Subcutaneous preadipocyte (primary cell): ENCODE measurements at places on chromosomes 12 and 14. TPM values are rescaled to one million over a fixed set of nuclear protein-coding genes. Genes with fewer than 3 reads are reported as not detected.

The ARHGEF40 gene
- total RNA-seq = 27.9 and 46.5 TPM in 2 replicates

The C12orf57 gene
- total RNA-seq = 37.7 and 63.9 TPM in 2 replicates

The SYNDIG1L gene
- total RNA-seq = not detected in 2 replicates

The C1R gene
- 30.1 and 155 TPM in 2 replicates for total RNA-seq

The KLHDC1 gene
- total RNA-seq = 0.98 and 2.9 TPM in 2 replicates

The SLC2A13 gene
- total RNA-seq = 7.3 and 20.9 TPM in 2 replicates

The AEBP2 gene
- 11.4 and 14.1 TPM in 2 replicates for total RNA-seq

The SLC35F4 gene
- total RNA-seq = 0.59 TPM in 1 of 2 replicates, not detected in the other

The OAS2 gene
- total RNA-seq = 6.2 and 7.0 TPM in 2 replicates

The LRRC43 gene
- under 0.01 and 0.59 TPM in 2 replicates for total RNA-seq

The APOF gene
- total RNA-seq = not detected in 2 replicates

The AKAP6 gene
- 22.7 and 25.0 TPM in 2 replicates for total RNA-seq

The CCDC38 gene
- not detected in 2 replicates for total RNA-seq

The CPM gene
- total RNA-seq = 6.3 and 19.8 TPM in 2 replicates

The GLIPR1L1 gene
- not detected in 2 replicates for total RNA-seq

The LBHD2 gene
- not detected in 2 replicates for total RNA-seq

The ACOT6 gene
- total RNA-seq = not detected in 2 replicates

The KLRC1 gene
- not detected in 2 replicates for total RNA-seq

The OR6C68 gene
- total RNA-seq = not detected in 2 replicates

The CERS5 gene
- total RNA-seq = 19.5 and 22.1 TPM in 2 replicates

The PTPRB gene
- total RNA-seq = under 0.01 TPM in 1 of 2 replicates, not detected in the other

The VDR gene
- total RNA-seq = 9.2 and 10.7 TPM in 2 replicates

The CCDC197 gene
- not detected in 2 replicates for total RNA-seq

The RNF212B gene
- not detected in 2 replicates for total RNA-seq

The MSI1 gene
- under 0.01 TPM in 1 of 2 replicates, not detected in the other for total RNA-seq

The PTGER2 gene
- total RNA-seq = 22.1 and 23.5 TPM in 2 replicates

The ST8SIA1 gene
- total RNA-seq = 2.2 and 4.0 TPM in 2 replicates

The TAS2R19 gene
- total RNA-seq = 3.3 and 5.5 TPM in 2 replicates

The SLC17A8 gene
- total RNA-seq = under 0.01 TPM in 1 of 2 replicates, not detected in the other

The PRR4 gene
- 2.2 and 3.9 TPM in 2 replicates for total RNA-seq

The ITPR2 gene
- 9.6 and 11.3 TPM in 2 replicates for total RNA-seq

The SLC10A1 gene
- not detected in 2 replicates for total RNA-seq

The MARCHF9 gene
- total RNA-seq = 1.2 and 1.8 TPM in 2 replicates

The CLEC6A gene
- total RNA-seq = not detected in 2 replicates

The MYF5 gene
- total RNA-seq = not detected in 2 replicates

The SDR9C7 gene
- total RNA-seq = not detected in 2 replicates

The IFI27L2 gene
- total RNA-seq = 37.7 and 59.2 TPM in 2 replicates

The GYS2 gene
- not detected in 2 replicates for total RNA-seq

The NAV3 gene
- total RNA-seq = 66.1 and 182 TPM in 2 replicates

The RD3L gene
- total RNA-seq = not detected in 2 replicates

The PCED1B gene
- total RNA-seq = 0.39 TPM in 1 of 2 replicates, not detected in the other

The EPYC gene
- total RNA-seq = not detected in 2 replicates

The SLC25A3 gene
- total RNA-seq = 629 and 641 TPM in 2 replicates

The IFT81 gene
- 11.5 and 14.3 TPM in 2 replicates for total RNA-seq

The CARMIL3 gene
- total RNA-seq = under 0.01 TPM in 1 of 2 replicates, not detected in the other

The VRTN gene
- total RNA-seq = not detected in 2 replicates

The C12orf50 gene
- total RNA-seq = not detected in 2 replicates

The GDF3 gene
- not detected in 2 replicates for total RNA-seq

The THAP2 gene
- total RNA-seq = 2.5 and 2.9 TPM in 2 replicates

The GSC gene
- 3.5 and 5.5 TPM in 2 replicates for total RNA-seq

The MYH6 gene
- not detected in 2 replicates for total RNA-seq

The CREBL2 gene
- 26.6 and 27.2 TPM in 2 replicates for total RNA-seq

The CCDC175 gene
- not detected in 2 replicates for total RNA-seq

The SERPINA1 gene
- 0.39 TPM in 1 of 2 replicates, not detected in the other for total RNA-seq
